ENCODE measurements at places on chromosomes 12 and 14. TPM values are rescaled to one million over a fixed set of nuclear protein-coding genes. Genes with fewer than 3 reads are reported as not detected.

The ALX1 gene
- total RNA-seq, result 3.4 TPM

GRCh38 chr12:53938326-53939140 lies at the start of gene HOXC13:
Gene HOXC13 (plus strand): TSS chr12:53938831. CDS start chr12:53938907, 76 bp downstream.
- no peak for DNase-seq

The SRGAP1 gene
- 16.3 TPM for total RNA-seq

DNA sequence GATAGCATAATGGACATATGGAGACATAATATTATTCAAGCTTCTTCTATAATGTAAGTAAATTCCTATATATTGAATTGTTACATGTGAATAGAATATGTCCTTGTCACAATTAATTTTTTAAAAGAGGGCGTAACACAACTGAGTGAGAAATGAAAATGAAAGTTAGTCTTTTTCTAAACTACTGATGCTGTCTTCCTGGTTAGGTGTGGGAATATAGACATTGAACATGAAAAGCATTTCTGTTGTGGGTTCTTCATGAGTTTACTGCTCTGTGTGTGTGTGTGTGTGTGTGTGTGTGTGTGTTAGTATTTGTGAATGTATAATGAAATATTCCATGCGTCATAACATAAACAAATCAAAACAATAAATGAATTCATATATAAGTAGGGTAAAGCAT lies 40.5 kb upstream of the RTL1 start:
- DNase-seq, result no peak

GRCh38 chr12:95184121-95184520 lies 33.1 kb downstream of the FGD6 start:
- no peak for DNase-seq

Measured in endothelial cell of umbilical vein (primary cell).